ENCODE measurements at places on chromosomes 3 and 15. TPM values are rescaled to one million over a fixed set of nuclear protein-coding genes. Genes with fewer than 3 reads are reported as not detected.

DNA sequence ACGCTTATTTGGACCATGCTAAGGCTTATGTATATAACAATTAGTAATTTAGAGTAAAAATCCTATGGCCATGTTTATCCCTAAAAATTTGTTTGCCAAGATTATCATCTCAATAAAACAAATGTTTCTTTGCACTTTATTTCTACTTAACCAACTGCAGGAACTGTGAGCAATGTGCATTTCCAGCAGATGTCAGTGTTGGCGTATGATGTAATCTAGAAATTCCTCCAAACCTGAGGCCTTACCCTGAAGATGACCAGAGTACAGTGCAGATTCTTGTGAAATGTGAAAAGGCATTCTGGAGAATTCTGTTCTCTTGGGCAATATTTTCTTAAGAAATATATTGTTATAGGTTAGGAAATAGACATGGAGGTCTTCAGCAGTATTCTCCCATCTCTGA lies 205.9 kb downstream of the MBNL1 start:
- DNase-seq: peak; percentile 70

DNA sequence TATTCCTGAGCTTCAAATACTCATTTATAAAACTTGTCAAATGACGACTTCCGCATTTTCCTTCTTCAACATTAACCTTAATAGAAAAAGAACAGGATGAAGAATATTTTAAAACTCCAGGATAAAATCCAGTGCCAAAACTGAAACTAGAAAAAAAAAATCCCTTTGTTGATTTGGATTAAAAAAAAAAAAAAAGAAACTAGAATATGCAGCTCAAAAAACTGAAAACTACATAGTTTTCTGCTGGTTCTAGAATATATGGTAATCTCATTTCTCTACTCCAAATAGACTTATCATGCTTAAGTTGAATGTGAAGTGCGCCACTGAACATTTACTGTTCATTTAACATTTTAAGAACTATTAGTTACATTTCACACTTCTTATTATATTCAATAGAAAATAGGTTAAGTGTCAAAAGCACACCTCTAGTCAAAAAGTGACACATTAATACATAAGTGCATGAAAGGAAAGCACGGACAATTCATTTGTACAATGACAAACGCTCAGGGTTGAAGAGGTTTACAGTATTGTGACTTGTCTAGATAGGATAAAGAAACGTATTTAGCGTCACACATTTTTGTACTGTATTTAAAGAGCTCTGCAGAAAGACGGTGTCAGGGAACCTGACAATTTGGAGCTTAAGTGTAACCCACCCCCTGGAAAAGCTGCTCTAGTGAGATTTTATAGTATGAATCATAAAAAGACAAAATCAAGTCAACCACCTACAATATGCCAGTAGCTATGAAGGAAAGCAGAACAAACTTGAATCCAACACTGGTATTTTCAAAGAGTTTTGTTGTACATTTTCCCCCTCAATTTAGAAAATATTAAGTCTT lies 5.8 kb downstream of the TRA2B start:
- DNase-seq: no peak

DNA sequence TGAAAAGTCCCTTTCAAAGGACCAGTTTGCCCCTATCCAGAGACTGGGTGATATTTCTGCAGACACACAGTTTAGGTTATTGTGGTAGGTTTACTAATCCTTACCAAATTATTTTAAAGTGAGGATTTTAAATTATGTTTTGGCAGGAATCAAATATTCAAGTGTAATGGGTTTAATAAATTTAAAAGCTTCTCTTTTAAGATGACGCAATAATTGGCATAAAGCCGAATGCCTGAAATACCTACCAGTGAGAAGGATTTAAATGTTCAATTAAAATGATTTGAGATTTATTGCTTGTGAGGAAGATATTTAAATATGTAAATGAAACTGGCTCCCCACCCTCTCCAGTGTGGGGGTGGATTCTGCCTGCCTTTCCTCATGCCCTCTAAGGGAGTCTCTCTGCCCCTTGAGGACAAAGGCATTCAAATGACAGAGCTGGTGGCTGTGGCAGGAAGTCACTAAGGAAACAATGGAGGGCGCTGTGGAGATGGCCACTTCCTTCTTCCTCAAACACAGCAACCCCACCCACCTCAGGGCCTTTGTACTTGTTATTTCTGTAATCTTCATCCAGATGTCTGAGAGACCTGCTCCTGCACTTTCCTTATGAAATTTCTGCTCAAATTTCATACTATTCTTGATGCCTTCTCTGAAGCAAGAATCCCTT lies 131.7 kb downstream of the TNIK start:
- DNase-seq: peak; percentile 71

GRCh38 chr3:42161050-42161935 lies 70.1 kb downstream of the TRAK1 start:
- no peak for DNase-seq

DNA sequence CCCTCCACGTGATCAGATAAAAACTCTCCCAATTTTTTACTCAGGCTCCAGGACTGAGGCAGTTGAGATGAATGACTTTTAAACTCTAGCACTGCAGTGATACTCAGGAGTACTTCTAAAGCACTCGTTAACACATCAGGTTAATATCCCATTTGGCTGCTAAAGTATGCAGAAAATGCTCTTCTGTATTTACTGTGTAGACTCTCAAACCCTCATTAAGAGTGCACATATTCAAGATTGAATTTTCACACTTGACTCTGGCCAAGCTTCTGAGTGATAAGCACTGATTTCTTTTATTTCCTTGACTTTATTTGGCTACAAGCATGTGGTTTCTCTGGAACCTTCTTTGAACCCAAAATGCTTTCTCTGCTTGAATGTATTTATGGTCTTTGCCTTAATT lies 392.3 kb upstream of the NECTIN3 start:
- no peak for DNase-seq

DNA sequence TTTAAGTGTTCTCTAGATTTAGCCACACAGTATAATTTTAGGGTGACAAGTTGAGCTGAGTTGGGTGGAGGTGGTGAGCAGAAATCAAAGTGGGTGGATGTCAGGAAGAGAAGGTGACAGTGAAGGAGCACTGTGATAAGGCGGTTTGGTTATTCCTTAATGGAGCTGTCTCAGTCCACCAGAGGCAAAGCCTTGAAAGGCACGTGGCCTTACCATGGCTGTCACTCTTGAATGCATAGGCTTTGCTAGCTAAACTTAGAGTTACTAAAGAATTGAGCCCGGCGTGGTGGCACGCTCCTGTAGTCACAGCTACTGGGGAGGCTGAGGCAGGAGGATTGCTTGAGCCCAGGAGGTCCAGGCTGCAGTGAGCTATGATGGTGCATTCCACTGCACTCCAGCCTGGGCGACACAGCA lies 560 bp upstream of the TTLL13 start:
- DNase-seq: no peak

- no peak for DNase-seq
Observed at GRCh38 chr3:154310840-154311239, 13.4 kb downstream of the DHX36 start.

GRCh38 chr3:169678122-169678521 lies 14.6 kb upstream of the MECOM start:
- DNase-seq: no peak

DNA sequence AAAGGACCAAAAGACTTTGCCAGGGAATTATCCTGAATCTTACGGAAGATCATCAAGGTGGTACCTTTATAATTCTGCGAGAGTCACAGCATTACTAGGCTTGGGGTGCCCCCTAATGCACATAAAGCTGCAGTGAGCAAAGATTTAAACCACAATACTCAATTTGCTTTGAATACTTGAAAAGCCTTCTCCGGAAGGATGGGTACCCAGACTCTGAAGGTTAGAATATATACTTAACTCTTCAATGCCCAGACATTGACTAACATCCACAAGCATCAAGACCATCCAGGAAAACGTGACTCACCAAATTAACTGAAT lies 117.8 kb upstream of the KCNH8 start:
- no peak for DNase-seq

GRCh38 chr15:70829371-70830166 lies 24.4 kb downstream of the LARP6 start:
- DNase-seq: no peak

GRCh38 chr15:49155110-49155833 lies at the start of gene COPS2:
TSS of gene COPS2 (minus strand) at chr15:49155599. CDS start at chr15:49155578, 21 bp downstream.
- peak; percentile 95 for DNase-seq

DNA sequence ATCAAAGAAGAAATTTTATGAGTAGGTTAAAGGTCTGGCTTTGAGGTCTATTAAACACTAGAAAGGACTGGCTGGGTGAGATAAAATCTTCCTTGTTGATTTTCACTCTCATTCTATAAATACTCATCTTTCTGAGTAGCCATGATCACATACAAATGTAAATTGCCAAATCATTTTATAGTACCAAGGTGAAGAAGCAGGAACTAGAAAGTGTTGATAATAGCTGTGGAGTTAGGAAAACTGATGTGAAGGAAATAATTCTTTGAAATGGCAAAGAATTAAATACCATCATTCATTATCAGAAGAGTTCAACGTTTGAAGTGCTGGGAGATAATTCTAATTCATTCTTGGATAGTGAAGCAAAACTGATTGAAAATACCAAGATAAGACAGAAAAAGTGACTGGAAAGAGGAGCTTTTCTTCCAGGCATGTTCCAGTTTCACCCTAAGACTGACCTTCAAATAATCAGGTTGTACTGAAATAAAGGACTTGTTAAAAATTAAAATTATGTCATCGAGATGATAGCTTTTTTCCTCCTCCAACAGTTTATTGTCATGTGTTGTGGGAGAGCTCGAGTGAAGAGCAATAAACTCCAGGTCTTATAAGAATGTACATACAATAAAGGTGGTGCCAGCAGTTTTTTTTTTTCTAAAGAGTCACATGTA lies 17.4 kb downstream of the THBS1 start:
- DNase-seq: no peak

GRCh38 chr3:55190331-55190730 lies 262.5 kb upstream of the LRTM1 start:
- peak; percentile 27 for DNase-seq

DNA sequence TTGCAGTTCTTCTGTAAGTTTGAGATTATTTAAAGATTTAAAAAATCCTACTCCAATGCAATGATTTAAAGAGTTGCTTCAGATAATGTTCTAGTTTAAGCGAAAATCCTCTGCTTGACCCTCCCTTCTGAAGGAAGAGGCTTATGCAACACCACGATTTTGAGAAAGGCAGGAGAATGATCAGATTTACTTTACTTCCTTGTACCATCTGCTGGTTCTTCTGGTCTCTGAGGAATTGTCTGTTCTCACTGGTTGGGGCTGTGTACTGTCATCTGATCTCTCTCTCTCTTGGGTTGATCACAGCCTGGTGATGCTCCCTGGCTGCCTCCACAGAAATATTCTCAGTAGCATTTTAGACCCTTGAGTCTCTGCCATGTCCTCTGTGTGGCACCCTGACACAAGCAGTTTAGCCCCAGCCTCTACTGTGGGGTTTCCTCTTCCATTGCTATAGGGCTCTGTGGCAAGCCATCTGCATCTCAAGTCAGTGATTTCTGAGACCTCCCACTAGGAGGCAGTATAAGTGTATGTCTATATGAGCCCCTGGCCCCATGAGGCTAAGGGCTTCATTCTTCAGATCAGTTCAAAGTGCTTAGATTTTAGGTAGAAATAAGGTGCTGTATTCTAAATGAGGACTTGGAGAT lies 50.8 kb upstream of the PLAAT1 start:
- DNase-seq: peak; percentile 39

The TMEM207 gene
- not detected for total RNA-seq

The FAIM gene
- total RNA-seq: 19.7 TPM

The CCDC39 gene
- total RNA-seq: not detected

The LCTL gene
- 0.10 TPM for total RNA-seq

The SLC27A2 gene
- total RNA-seq: not detected
